ENCODE measurements at places on chromosomes 7 and 10.
A peak's percentile ranks its signal among the peaks of the same experiment; 100 is the strongest.

DNA sequence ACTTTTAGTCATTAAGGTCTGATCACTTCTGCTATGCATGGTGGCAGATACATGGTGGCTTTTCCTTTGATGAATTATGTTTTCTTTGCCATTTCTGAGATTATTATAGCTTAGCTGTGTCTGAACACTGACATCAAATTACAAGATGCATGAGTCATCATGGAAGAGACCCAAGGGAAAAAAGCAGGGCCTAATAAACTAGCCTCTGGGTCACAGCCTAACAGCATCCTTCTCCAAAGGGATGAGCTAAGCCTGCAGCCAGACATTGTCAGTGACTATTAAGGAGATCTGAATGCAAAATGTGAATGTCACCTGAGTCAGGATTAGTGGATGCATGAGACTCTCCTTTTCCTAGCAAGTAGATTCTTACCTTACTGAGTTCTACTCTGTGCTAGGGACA lies 19.1 kb upstream of the OGDHL start:
- DNase-seq = peak; percentile 23

- DNase-seq = peak; percentile 82
Observed at GRCh38 chr10:77801474-77802161, 124.9 kb downstream of the DLG5 start.

GRCh38 chr7:25911738-25912607 lies 240.0 kb upstream of the NFE2L3 start:
- DNase-seq = no peak

DNA sequence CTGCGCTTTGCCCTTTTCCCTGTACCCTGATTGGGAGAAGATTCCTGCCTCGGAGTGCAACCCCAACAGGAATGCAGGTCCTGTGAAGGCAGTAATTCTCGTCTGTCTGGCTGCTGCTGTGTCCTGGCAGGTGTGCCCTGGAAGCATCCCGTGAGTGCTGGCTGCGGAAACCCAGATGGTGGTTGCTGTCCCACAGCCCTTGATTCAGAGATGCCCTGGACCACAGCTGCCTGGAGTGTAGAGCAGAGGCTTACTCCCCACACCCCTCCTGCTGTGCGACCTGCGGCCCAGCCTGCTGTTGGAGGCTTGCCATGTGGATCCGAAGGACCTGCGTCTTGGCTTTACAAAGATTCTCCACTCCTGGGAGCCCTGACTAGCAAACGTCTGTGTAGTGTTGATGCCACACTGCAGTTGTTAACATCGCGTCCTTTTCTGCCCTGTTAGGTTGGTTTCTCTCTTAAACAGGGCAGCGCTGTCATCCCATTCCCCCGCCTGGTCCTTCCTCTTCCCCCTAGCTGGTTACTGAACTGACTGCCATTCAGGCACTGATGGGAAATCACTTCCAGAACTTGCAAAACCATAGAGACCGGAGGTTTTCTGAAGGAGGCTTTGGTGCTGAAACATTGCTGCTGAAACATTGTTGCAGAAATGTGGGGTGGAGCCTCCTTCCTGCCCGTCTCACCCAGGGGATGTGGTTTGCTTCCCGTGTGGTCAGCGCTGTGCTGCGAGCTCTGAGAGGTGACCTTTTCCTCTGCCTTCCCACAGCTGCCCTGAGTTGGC lies 53.3 kb downstream of the DNAJB6 start:
- DNase-seq = peak; percentile 99

DNA sequence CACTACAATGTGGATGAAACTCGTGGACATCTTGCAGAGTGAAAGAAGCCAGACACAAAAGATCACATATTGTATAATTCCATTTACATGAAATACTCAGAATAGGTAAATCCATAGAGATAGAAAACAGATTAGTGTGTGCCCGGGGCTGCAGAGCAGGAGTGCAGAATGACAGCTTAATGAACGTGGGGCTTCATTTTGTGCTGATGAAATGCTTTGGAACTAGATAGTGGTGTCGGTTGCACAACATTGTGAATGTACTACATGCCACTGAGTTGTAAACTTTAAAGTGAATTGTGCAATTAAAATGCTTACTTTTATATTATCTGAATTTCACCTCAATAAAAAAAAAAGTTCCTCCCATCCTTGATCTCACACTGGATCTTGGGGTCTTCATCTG lies 31.8 kb upstream of the CARD11 start:
- DNase-seq = no peak

DNA sequence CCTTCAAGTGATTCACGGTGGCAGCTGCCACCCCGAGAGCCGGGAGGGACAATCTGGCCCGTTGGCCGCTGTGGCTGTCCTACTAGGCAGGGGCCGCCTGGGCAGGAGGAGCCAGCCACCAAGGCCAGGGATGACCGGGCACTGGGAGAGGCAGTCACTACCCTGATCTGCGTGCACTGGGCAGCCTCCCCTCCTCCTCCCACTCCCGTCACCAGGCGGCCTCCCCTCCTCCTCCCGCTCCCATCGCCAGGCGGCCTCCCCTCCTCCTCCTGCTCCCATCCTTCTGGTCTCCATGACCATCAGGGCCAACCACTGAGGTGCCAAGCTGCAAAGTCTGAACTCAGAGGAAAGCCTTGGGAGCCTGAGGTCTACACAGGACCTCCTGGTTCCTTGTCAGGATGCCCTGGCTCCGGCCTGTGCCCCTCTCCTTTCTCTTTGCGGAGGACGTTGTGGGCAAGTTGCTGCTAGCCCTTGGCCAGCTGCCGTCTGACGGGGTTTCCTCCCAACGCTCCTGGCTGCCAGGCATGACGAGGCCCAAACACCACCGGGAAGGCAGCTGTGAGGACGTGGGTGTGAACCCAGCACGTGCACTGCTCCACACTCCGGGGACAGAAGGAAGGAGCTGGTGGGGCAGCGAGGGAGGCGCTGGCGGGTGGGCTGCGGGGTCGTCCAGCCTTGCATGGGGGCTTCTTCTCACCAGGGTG lies 131.1 kb downstream of the WDR37 start:
- no peak for DNase-seq

- no peak for DNase-seq
Observed at GRCh38 chr7:77913977-77914607, 115.5 kb downstream of the PHTF2 start.

DNA sequence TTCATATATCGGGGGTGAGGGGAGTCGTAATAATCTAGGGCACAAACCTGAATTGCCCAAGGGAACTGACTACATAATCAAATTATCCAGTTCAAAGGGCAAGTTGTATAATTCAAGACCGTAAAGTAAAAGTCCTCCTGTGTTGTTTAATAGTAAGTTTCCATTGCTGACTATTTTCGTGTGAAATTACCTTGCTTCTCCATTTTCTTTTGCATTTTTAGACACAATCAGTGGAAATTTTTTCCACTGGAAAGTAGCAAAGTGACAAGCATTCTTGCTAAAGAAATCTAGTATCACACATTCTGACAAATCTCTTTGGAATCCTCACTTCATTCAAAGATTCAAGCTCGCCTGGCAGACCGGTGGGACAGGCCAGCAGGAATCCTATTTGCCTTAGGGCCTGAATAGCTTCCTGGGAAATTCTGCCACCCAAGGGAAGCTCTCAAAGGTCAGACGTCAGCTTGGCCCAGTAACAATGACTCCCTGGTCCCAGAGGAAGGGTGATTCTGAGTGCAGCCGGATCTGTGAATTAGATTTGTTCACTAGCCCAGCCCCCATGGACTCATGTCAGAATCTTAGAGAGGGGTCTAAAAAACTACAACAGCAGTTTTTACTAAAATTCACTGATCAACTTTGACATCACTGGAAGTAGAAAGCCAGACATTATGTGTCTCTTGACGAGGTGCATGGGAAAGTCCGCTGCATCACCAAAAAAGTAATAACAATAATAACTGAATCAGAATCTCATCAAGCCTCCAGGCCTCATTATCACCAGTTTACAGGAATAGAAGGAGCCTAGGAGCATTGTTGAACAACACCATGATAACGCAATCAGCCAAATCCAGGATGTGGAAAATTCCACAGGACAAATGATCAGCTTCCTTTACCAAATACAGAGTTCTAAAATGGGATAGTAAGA lies 161.0 kb downstream of the SKIDA1 start:
- no peak for DNase-seq

- DNase-seq = no peak
Observed at GRCh38 chr7:157292770-157293412, 43.9 kb upstream of the DNAJB6 start.

- no peak for DNase-seq
Observed at GRCh38 chr7:94710256-94710655, 54.3 kb upstream of the SGCE start.

DNA sequence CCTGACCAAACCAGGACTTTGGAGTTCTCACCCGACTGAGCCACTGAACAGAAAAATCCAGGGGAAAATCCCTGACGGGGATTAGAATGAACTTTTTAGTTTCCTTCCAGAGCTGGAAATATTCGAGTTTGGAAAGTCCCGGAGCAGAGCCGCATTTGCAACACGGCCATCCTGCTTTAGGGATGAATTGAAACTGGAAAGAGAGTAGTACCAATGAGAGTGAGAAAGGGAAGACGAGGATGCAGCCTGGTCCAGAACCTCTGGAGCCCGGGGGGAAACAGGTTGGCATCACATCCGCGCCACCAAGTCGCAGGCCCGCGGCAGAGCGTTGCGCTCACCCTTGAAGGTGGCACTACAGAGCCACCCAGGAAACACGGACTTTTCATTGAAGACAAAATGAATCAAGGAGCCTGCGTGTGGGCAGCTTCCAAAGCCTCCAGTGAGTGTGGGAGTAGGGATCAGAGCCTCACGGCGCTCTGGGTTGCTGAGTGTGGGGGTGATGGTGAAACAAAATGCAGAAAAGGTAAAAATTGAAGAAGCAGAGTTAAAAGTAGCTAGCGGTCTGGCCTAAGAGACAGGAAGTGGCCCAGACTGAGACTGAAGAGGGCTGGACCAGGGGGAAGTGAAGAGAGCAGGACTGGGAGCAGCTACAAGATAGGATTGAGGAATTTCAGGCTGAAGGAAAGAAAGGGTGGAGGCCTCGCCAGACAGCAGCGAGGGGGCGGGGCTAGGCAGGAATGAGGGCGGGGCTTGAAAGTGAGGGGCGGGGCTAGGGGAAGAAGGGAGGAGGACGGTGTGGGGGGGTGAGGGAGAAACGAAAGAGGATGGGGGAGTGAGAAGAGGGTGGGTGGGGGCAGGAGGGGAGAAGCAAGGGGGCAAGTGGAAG lies 1.8 kb downstream of the SMURF1 start:
- peak; percentile 56 for DNase-seq

- no peak for DNase-seq
Observed at GRCh38 chr10:48818081-48818480, 121.6 kb downstream of the LRRC18 start.

DNA sequence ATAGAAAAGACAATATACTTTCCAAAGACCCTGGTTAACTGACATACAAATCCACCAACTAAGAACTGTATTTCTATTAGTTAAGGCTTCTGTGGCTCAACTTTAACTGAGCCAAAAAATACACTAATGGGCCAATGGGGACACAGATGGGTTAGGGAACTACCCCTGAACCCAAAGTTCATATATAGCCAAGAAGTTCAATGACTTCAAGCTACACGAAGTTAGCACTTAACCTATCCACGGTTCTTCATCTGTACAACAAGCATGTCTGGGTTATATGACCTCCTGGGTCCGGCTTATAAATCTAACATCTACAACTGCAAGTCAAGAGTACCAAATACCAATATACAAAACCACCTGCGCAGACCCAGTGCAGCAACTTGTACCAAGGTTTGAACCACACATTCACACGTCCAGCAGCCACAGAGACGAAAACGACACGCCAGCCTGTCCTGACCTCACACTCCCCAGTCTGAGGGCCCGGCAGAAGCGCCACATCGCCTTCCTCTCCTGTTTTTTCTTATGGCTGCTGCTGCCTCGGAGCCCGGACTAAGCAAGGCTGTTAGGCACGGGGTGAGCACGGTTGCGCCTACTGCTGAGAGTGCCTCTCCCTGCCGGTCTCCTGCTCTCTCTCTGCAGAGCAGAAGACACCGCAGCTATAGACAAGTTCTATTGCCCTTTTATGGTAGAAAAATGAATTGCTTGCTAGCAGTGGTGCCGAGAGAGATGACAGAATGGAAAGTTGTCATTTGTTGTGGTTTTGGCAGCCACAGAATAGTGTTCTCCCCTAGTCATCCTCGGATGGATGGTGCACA lies 86.3 kb downstream of the RNF216 start:
- DNase-seq = no peak

DNA sequence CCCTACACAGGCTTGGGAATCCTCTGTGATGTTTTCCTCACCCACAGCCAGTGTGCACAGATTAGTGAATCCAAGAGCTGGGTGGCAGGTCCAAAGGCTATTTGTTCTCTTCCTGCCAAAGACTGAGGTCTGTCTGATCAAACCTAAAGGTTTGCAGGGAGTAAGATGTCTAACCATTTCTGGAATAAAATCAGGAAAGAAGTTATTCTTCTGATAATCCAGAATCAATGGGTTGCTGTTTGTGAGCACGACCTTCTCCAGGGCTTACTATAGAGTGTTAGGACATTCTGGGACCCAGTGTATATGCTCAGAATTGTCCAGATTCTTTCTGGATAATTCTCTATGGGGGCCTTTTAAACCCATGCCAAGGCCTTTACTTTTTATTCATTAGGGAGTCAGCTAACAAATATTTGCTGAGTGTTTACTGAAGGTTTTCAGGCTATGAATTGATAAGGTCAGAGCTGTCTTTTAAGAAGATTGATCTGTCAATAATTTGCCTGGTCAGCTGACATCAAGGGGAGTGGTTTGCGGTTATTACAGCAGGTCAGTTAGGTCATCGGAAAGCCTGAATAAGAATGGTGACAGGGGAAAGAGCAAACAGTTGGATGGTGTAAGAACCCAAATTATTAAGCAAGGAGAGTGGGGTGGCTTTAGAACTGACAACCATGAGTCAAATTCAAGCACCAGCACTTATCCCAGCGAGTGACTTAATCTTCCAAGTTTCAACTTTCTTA lies 7.5 kb upstream of the TECTB start:
- DNase-seq = no peak

GRCh38 chr10:86538547-86538946 lies 17.0 kb upstream of the WAPL start:
- no peak for DNase-seq

GRCh38 chr7:44104860-44105771 lies 971 bp downstream of the AEBP1 start:
- DNase-seq = no peak

DNA sequence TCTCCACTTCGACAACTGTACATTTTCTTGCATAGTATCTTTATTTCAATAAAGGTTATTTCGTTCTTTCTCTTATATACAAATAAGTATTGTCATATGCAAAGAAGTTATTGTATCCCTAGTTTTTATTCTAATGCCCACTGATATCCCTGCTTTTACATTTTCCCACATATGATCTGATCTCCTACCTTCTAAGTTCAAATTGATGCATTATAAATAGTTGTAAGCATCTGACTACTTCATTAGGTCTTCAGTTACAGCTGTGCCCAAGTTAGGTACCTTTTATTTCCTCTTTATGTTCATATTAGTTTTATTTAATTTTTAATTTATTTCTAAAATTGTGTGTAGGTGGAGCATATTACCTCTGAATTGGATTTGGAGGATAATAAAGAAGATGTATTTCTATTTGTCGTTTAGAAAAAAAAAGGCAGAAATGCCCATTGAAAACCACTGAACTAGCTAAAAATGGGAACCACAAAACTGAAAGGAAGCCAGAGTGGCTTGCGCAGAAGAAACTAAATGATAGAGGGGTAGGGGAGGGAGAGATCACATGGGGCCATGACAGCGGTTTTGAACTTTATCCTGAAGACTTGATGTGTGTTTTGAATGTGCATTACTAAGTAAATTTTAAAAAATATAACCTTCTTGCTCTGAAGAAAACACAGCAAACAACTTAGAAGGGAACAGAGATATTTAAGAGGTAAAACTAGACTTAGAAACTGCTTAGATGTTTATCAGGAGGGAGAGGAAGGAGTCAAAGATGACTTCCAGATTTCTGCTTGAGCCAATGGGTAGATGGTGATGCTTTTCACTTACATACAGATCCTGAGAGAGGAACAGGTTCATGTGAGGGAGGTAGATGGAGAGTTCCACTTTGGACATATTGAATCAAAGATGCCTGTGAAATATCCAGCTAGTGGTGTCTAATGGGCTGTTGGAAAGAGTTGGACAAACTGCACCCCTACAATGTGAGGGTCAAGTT lies 9.3 kb upstream of the ZC3HAV1L start:
- peak; percentile 69 for DNase-seq

All from NB4 (cell line).